Tracheal epithelial cell (primary cell): ENCODE measurements at places on chromosomes 2 and 18. TPM values are rescaled to one million over a fixed set of nuclear protein-coding genes. Genes with fewer than 3 reads are reported as not detected.

Gene PAX3
- not detected in 2 replicates for total RNA-seq

Gene LINC00305
- total RNA-seq, result not detected in 2 replicates

Gene RPRD1A
- 76.1 and 98.0 TPM in 2 replicates for total RNA-seq

Gene NDC80
- 1.9 and 2.4 TPM in 2 replicates for total RNA-seq

Gene TRAPPC8
- total RNA-seq, result 32.5 and 42.0 TPM in 2 replicates

Gene EDAR
- under 0.01 and 0.48 TPM in 2 replicates for total RNA-seq

Gene MOGAT1
- total RNA-seq, result not detected in 2 replicates

Gene ACADL
- 0.21 and 0.48 TPM in 2 replicates for total RNA-seq

Gene DLX2
- under 0.01 TPM in 1 of 2 replicates, not detected in the other for total RNA-seq

Gene RNF103
- total RNA-seq, result 12.0 and 16.2 TPM in 2 replicates

Gene GREB1
- total RNA-seq, result 0.21 and 0.24 TPM in 2 replicates

Gene PAX8
- total RNA-seq, result under 0.01 and 24.3 TPM in 2 replicates
